ENCODE measurements at places on chromosomes 2 and 18.

- no peaks in the 10 kb centered on the region for H3K4me1 ChIP-seq
- no peaks in the 10 kb centered on the region for H3K27me3 ChIP-seq
- H3K36me3 ChIP-seq: no peaks in the 10 kb centered on the region
- no peak for DNase-seq
- H3K27ac ChIP-seq: no peak overlapping the region
- H3K4me3 ChIP-seq: no peak overlapping the region
Observed at GRCh38 chr2:65564299-65564698, 131.9 kb upstream of the SPRED2 start.

GRCh38 chr2:183031911-183032794 lies 6.1 kb downstream of the NCKAP1 start:
- H3K27ac ChIP-seq: no peak overlapping the region
- no peaks in the 10 kb centered on the region for H3K36me3 ChIP-seq
- H3K27me3 ChIP-seq: peaks cover 63% of the 10 kb centered on the region
- DNase-seq: no peak
- H3K4me1 ChIP-seq: peaks cover 25% of the 10 kb centered on the region

DNA sequence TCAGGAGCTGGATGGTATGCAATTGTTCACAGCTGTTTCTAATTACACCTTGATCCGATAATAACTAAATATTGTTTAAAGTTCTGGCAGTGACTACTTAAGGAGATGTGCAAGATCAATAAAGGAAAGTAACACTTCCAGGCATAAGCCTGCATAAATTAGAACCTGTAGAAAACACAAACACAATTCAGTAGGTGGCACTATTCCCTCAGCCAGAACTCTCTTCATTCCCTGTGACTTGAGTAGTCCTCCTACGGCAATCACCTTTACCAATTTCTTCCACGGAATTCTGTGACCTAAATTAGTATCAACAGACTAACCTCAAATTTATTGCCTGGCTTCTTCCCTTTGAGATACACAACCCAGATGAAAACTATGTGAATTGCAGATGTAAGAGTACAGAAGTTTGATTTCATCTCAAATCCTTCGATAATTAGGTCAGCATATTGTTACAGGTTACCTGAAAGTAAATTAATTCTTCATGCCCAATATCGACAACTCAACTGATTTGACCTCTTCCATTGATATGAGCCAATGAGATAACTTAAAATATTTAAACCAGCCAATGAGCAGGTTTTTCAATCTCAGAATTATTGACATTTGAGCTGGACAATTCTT lies 137.8 kb downstream of the PID1 start:
- H3K27me3 ChIP-seq: no peaks in the 10 kb centered on the region
- H3K36me3 ChIP-seq: no peaks in the 10 kb centered on the region
- no peak for DNase-seq
- H3K4me3 ChIP-seq: no peak overlapping the region
- no peaks in the 10 kb centered on the region for H3K4me1 ChIP-seq

DNA sequence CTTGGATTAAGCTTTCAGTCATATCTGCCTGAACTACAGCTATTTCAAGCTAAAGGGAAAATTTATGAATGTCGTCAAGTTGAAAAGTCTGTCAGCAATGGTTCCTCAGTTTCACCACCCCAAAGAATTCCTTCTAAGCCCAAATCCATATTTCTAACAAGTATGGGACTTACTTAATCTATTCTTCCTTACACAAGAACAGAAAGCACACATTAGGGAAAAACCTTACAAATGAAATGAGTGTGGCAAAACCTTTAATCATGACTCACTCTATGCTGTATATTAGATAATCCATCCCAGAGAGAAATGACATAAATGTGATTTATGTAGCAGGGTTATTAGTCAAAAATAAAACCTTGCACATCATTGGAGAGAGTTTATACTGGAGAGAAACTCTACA lies 78.9 kb downstream of the RAB31 start:
- no peaks in the 10 kb centered on the region for H3K4me1 ChIP-seq
- H3K27me3 ChIP-seq: peaks cover 23% of the 10 kb centered on the region
- DNase-seq: no peak
- no peaks in the 10 kb centered on the region for H3K36me3 ChIP-seq
- no peak overlapping the region for H3K27ac ChIP-seq
